ENCODE measurements at places on chromosomes 6 and 20. TPM values are rescaled to one million over a fixed set of nuclear protein-coding genes. Genes with fewer than 3 reads are reported as not detected.

The MLN gene
- not detected for total RNA-seq

The SIRPG gene
- 6.8 TPM for total RNA-seq

The LINC00237 gene
- not detected for total RNA-seq

The IMPG1 gene
- total RNA-seq, result not detected

The WDR27 gene
- total RNA-seq, result 8.3 TPM

The GABRR1 gene
- 0.10 TPM for total RNA-seq

The SNAP91 gene
- total RNA-seq, result not detected

The TRIM38 gene
- total RNA-seq, result 18.7 TPM

The HLA-DQA2 gene
- 4.7 TPM for total RNA-seq

The TENT5A gene
- total RNA-seq, result 25.9 TPM

The DPPA5 gene
- total RNA-seq, result not detected

The NFKBIL1 gene
- 9.8 TPM for total RNA-seq

The GLP1R gene
- 0.10 TPM for total RNA-seq

The SYTL3 gene
- 35.7 TPM for total RNA-seq

The NKX2-4 gene
- total RNA-seq, result not detected

The ITPA gene
- 10.8 TPM for total RNA-seq

The CFB gene
- 3.1 TPM for total RNA-seq

The CAGE1 gene
- 0.94 TPM for total RNA-seq

The HRH3 gene
- total RNA-seq, result not detected

The CCDC167 gene
- total RNA-seq, result 4.2 TPM

The MACROD2 gene
- 1.7 TPM for total RNA-seq

The CLIC5 gene
- total RNA-seq, result 0.52 TPM

The SNAP25 gene
- not detected for total RNA-seq

The SCRT2 gene
- total RNA-seq, result not detected

The ZBTB12 gene
- 0.21 TPM for total RNA-seq

The WFDC12 gene
- not detected for total RNA-seq

The RIPOR3 gene
- total RNA-seq, result 0.42 TPM

The LIN28B gene
- total RNA-seq, result not detected

The HSPA1L gene
- total RNA-seq, result 2.7 TPM

The CLDN20 gene
- total RNA-seq, result not detected

The SLC24A3 gene
- total RNA-seq, result 1.0 TPM

The SLC22A1 gene
- total RNA-seq, result 0.21 TPM

The BPHL gene
- 2.4 TPM for total RNA-seq

The FAM209B gene
- total RNA-seq, result 0.52 TPM

The SDC4 gene
- total RNA-seq, result 17.1 TPM

The SEMG1 gene
- not detected for total RNA-seq

The COX4I2 gene
- total RNA-seq, result not detected

The ZNF391 gene
- 0.84 TPM for total RNA-seq

The LST1 gene
- 200 TPM for total RNA-seq

The PAK5 gene
- not detected for total RNA-seq

The WFDC10B gene
- total RNA-seq, result not detected

The SLPI gene
- total RNA-seq, result 0.63 TPM
